Heart left ventricle (tissue), 16 donors: ENCODE measurements at places on chromosomes 2 and 18.

- DNase-seq, result peak; percentile 64
These were observed 47.5 kb upstream of the HNRNPA3 start for GRCh38 chr2:177165061-177165583.

GRCh38 chr2:11947956-11948355, 201.5 kb downstream of the LPIN1 start:
- DNase-seq, result no peak

GRCh38 chr2:177237932-177238331, 25.3 kb downstream of the HNRNPA3 start:
- no peak for DNase-seq

- no peak for DNase-seq
These were observed 115.7 kb upstream of the RBMS1 start for GRCh38 chr2:160609346-160609745.

GRCh38 chr18:57833441-57834101, 30.5 kb upstream of the ATP8B1 start:
- DNase-seq, result no peak

GRCh38 chr2:45591073-45591472, 20.0 kb downstream of the SRBD1 start:
- DNase-seq, result no peak

DNA sequence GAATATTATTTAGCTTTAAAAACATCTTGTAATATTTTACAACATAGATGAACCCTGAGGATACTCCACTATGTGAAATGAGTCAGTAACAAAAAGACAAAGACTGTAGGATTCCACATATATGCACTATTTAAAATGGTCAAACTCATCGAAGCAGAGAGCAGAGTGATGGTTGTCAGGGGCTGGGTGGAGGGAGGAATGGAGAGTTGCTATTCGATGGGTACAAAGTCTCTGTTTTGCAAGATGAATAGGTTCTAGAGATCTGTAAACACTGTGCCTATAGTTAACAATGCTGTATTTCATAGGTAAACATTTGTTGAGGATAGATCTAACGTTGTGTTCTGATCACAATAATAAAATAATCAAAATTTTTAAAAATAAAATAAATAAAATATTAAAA, 1675.9 kb upstream of the CELF4 start:
- DNase-seq, result no peak
